Glutamatergic neuron (in vitro differentiated cells): ENCODE measurements at places on chromosomes 4 and X.

- DNase-seq: no peak
These were observed 97.9 kb upstream of the GUCY1A1 start for GRCh38 chr4:155568641-155569220.

- no peak for DNase-seq
These were observed 105.4 kb downstream of the HS6ST2 start for GRCh38 chrX:132853040-132853439.

DNA sequence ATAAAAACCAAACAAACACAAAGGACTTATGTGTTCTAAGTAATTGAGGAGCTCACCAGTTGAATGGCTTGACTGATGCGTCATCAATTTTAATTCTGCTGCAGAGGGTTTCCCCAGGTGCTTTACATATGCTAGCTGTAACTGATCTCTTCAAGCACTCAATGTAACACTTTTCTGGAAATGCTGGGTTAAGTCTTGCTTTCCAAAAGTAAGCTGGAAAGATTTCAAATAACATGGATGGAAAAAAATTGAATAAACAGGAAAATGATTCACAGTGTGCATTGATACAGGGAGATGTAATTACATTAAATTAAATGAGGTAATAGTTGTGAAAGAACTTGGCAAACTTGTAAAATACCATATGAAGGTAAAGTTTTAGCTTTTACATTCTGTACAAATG, 186.7 kb upstream of the WDFY3 start:
- no peak for DNase-seq

- no peak for DNase-seq
These were observed 10.5 kb downstream of the PPAT start for GRCh38 chr4:56424697-56425514.

DNA sequence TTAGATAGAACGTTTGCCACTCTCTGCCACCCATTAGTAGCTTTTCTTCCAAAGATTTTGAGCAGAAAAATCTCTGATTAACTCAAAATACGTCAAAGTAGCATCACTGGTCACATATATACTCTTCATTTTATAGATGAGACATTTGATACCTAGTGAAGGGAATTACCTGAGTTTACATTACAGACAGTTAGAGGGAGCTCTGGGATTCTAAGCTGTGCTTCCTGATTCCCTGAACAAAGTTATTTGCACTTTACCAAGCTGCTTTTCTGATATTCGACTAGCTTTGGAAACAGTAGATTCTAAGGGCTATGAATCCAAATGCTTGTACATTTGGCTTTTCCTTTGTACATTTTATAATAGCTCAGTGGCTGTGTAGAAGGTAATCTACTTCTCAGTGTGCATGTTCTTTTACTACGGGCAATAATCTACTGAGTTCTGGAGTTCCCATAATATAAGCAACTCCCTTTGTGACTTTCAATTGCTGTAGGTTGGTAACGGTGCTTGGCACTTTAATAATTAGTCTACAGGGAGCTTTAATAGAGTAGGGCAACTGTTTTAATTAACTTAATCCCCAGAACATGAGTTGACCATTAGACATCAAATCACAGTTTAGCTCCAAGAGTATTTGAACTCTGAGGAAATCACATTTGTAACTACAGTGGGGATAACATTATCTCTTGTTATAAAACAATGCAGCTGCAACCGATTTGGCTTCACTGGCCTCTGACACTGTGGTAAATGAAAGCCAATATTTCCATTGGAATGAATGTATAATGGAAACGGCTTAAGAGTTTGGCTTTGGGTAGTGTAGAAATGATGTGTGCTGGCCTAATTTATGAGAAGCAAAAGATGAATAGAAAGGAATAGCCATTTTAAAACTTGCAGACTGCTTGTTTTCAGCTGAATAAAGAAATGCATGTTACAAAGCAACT, 1602.4 kb downstream of the STIM2 start:
- no peak for DNase-seq

- no peak for DNase-seq
These were observed 153.0 kb upstream of the RPS6KA6 start for GRCh38 chrX:84340968-84341367.

- no peak for DNase-seq
These were observed 106.6 kb upstream of the NRK start for GRCh38 chrX:105715746-105716145.

DNA sequence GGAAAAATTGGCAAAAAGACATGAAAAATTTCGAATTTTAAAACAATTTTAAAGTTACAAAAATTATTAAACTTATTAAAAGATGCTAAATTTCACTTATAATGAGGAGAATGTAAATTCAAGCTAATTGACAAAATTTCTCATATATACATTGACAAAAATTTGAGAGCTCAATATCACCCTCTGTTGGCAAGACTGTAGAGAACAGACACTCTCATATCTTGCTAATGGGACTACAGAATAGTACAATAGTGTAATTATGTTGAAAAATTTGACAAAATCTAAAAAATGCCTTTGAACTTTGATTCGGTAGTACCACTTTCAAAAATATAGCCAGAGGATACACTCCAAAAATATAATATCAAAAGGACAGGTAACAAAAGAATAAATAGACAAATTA, 29.8 kb downstream of the DCAF8L2 start:
- no peak for DNase-seq

DNA sequence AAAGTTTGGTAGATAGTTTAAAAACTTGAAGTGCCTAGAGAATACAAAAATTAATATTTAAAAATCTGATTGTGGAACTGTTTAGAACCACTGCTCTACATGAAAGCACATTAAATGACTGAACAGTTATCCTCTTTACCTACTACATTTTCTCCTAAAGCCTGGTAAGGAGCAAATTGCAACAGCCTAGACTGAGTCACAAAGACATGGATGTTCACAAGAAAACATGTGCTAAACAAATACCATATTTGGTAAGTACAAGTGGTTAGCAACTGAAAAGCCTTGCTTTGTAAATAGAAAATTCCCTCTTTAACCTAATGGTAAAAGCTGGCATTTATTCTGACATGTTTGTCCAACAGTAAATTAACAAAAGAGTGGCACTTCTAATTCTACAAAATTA, 203.1 kb downstream of the FBXO8 start:
- no peak for DNase-seq

GRCh38 chr4:169229571-169230028, 41.2 kb downstream of the SH3RF1 start:
- DNase-seq: no peak

DNA sequence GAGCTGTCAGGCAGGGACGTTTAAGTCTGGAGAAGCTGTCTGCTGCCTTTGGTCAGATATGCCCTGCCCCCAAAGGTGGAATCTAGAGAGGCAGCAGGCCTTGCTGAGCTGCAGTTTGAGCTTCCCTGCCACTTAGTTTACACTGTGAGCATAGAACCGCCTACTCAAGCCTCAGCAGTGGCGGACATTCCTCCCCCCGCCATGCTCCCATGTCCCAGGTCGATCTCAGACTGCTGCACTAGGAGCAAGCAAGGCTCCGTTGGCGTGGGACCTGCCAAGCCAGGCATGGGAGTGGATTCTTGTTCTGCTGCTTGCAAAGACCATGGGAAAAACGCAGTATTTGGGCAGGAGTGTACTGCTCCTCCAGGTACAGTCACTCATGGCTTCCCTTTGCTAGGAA, 24.3 kb downstream of the PLK4 start:
- no peak for DNase-seq

- no peak for DNase-seq
These were observed 10.3 kb downstream of the AKAP17A start for GRCh38 chrX:1601768-1602085.

- no peak for DNase-seq
These were observed 254.2 kb downstream of the NAF1 start for GRCh38 chr4:162912482-162912881.

DNA sequence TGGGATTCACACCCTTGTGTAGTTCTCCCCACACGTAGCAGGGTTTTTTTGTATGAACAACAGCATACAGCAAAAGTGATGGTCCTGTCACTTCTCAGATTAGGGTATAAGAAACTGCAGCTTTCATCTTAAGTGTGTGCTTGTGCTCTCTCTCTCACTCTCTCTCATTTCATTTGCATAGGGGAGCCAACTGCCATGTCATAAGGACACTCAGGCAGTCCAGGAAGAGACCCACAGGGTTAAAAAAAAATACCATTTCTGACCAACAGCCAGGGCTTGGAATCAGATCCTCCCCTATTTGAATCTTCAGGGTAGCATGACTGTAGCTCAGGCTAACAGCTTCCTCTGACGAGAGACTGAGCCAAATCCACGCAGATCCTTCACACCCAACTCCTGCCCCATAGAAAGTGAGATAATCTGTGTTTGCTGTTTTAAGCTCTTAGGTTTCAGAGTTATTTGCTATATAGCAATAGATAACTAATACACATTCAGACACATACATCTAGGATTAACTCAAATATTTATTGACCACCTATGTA, 331.2 kb downstream of the PAPSS1 start:
- DNase-seq: no peak

GRCh38 chr4:155889031-155889793, 14.3 kb upstream of the TDO2 start:
- no peak for DNase-seq

- DNase-seq: no peak
These were observed 82.0 kb upstream of the PITX2 start for GRCh38 chr4:110704748-110705439.

DNA sequence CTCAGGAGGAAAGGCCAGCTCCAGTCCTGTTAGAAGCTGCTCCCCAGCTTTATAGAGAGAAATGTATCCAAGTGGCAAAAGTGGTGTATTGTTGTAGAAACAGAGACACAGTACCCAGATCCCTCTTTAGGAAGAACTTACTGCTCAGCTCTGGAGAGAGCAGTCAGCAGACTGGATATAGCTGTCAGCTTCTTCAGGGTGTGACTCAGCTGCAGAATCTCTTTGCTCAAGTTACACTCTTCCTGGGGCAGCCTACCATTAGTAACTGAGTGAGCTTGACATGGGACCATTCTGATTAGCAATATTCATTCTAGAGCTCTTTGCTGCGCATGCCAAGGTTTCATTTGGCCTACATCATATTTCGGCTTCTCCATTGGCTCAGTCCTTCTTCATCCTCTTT, 40.5 kb downstream of the ATP1B4 start:
- no peak for DNase-seq

DNA sequence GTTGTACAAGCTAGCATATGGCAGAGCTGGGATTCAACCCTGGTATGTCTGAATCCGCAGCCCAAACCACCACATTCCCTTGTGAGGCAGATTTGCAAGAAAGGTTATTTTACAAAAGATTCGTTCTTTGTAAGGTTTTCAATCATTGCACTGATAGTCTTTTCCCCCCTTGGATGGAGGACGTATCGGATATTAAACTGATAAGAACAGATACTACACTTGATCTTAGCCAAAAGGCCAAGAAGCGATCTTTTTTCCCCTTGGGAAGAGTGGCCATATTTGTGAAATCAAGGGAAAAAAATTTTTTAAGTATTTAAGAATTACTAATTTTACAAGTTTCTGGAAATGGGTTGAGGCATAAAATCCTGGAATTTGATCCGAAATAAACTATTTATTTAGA, 34.4 kb upstream of the MSMO1 start:
- DNase-seq: no peak

- no peak for DNase-seq
These were observed 197.5 kb downstream of the CCNG2 start for GRCh38 chr4:77354550-77354949.

GRCh38 chr4:88341227-88342192, 37.1 kb upstream of the HERC6 start:
- DNase-seq: no peak

DNA sequence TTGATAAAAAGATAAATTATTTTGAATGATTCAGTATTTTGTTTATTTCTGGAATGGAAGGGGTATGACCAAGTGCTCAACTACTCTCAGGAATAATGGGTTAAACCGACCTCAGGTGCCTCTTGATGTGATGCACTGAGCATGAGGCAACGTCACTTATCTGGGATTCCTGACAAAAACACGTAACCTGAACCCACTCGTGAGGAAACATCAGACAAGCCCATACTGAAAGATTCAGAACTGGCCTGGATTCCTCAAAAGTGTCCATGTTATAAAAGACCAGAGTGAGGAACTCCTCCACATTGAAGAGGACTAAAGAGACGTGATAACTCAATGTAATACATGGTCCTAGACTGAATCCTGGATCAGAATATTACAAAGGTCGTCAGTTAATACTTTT, 144.0 kb downstream of the FNIP2 start:
- DNase-seq: no peak

- no peak for DNase-seq
These were observed 33.3 kb upstream of the SULT1B1 start for GRCh38 chr4:69793732-69794131.

GRCh38 chrX:153414856-153415510, 3.7 kb downstream of the ZFP92 start:
- no peak for DNase-seq

DNA sequence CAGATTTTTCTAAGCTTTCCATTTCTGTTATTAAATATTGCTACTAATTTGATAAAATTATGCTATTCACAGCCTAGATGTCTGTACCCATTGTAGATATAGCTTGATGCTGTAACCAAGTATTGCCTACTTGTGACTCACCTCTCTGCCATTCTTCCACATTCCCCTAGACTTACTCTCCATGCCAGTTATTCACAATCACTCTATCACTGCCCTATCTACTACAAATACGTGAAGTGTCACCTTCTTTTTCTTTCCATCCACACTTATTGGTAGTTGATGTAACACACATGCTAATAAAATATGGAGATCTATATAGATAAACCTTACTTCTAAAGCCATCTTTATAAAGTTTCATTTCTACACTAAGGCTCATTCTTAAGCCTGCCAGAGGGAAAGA, 179.4 kb upstream of the PACRGL start:
- no peak for DNase-seq

DNA sequence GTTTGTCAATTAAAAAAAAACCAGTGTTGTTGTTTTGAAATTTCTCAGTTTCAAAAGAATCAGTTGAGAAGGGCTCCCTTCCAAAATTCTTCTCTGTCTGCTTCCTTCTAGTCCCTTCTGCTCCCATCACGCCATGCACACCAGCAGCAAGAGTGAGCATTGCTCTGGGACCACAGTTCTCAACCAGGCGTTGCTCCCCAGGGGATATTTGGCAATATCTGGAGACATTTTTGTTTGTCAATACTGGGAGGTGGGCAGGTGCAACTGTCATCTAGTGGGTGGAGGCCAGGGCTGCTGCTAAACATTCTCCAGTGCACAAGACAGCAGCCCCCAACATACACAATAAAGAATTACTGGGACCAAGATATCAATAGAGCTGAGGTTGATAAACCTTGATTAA, 74.8 kb upstream of the EGFL6 start:
- DNase-seq: no peak

DNA sequence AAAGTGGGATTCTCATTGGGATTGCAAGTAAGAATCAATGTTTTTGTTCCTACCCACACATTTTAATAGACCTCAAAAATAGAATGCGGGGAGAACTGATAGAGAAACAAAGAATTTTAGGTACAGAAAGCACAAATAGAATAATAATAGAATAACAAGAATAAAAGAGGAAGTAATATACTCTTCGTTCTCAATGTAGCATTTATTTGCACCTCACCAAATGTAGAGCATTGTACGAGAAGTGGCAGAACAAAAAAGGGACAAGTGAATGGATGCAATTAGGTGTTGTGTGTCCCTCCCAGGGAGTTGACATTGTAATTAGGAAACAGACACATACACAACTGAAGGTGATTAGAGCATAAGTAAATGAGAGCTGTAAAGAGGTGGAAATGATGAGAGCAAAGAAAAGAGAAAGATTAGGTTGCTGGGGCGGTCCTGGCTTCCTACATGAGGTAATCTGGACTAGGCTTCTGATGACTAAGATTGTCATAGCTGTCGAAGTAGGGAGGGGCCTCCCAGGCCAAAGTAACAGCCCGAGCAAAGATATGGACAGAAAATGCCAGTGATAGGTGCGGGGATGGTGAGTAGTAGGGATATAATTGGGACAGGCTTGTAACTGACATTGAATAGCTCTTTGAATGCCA, 10.4 kb downstream of the RAB9A start:
- no peak for DNase-seq

GRCh38 chr4:4596720-4597119, 54.9 kb upstream of the STX18 start:
- DNase-seq: no peak
